ENCODE measurements at places on chromosomes 3 and 15.

- no peak for DNase-seq
Measured at GRCh38 chr3:73680391-73681095, 55.8 kb upstream of the PDZRN3 start.

- DNase-seq, result peak; percentile 99
Measured at GRCh38 chr3:67647390-67647878, 7.0 kb downstream of the SUCLG2 start.

DNA sequence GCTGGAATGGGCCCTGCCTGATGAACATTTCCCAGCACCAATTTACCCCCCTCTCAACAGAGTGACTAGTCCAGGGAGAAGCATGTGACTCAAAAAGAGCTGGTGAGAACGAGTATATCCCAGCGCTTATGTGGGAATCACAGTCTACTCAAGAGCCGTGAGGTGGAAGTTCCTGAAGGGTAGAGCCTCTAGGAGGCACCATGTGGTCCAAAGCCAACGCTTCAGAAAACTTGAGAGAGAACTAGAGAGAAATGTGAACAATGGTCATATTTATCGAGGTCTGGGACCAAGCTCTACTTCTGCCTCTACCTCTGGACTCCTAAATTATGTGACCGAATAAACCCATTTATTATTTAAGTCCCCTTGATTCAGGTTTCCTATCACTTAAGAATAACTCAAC lies 111.0 kb upstream of the RAP2B start:
- no peak for DNase-seq

- DNase-seq, result no peak
Measured at GRCh38 chr3:8658306-8659212, 14.0 kb upstream of the SSUH2 start.

DNA sequence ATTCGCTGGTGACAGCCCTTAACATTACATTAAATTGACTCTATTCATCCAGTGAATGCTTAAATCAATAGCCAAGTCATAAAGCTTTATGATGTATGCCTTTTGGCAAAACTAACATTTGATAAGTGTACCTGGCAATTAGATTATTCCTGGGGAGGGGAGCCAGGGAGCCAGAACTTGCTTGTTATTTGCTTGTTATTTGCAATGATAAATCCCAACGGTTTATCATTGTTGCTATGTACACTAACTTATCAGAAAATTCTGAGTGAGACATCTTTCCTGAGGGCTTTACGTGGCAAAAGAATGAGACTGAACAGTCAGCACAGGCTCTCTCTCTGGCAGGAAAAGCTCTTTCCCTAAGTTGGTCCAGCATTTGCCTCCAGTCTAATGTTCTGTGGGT lies 35.8 kb upstream of the FBN1 start:
- peak; percentile 88 for DNase-seq

- no peak for DNase-seq
Measured at GRCh38 chr3:88509582-88509981, 359.8 kb downstream of the C3orf38 start.

- DNase-seq, result peak; percentile 86
Measured at GRCh38 chr3:15805756-15806266, 8.0 kb upstream of the ANKRD28 start.

- no peak for DNase-seq
Measured at GRCh38 chr3:3356846-3357245, 177.4 kb upstream of the CRBN start.

DNA sequence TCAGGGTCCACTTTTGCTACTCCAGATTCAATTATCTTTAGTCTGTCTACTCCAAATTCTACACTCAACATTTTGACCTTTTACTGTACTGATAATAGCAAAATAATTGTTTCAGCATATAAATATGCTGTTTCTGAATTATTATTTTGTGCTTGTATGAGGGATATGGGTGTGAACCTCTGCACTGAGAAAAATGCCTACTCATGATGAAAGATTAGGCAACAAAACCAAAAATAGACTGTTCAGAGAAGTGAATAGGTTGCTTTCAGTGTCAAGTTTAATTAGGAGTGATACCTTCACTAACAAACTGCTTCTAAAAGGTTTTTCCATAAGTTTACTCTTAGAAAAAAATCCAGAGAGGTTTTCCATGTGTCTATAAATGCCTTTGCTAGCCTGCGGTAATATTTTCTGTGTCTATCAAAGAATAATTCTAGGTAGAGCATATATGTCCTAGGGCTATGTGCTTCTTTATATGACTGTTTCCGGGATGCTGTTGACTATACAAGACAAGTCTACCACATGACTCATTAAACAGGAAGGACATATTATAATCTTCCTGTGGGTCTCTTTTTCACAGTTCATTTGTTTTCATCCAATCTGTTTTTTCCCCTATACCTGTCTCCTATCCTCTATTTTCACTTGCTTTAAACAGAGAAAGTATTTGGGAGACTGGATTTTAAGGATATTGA lies 218.5 kb upstream of the TTC14 start:
- DNase-seq, result peak; percentile 19

DNA sequence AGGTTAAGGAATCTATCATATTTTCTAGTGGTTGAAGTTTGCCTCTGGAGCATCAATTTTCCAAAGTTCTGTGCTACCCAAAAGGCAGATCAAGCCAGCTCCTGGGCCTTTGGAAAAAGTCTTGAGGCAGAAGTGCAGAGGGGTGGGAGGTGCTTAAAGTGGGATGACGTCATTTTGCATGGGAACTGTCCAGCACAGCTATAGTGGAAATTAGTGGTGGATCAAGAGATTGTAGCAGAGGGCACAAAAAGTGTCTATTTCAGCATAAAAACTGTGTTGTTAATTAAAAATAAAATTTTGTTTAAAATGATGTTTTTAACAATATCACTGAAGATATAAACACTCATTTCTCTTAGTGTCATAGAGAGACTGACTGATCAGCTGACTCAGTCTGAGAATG lies 221.9 kb downstream of the LRRN1 start:
- DNase-seq, result no peak

DNA sequence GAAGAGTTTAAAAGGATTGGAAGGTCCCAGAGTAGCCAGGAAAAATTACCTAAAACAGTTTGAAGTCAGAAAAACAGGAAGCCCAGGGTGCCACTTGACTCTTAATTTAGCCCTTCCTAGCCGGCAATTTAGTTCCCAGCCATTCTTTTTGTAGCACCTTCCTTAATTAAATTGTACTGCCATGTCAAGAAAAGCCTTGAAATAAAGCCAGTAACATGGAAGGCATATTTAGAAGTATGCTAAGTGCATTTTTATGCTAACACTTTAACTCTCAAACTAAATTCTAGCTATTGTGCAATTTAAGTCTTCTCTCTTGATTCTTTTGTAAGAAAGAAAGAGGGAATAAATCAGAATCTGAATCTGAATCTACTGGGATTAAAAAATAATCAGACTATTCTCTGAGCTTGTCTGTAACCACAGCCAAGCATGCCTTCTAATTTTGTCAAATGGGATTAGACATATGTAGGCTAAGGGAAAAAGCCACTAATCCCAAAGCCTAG lies 43.2 kb downstream of the MAP3K13 start:
- no peak for DNase-seq

- peak; percentile 91 for DNase-seq
Measured at GRCh38 chr15:64430000-64430735, 30.2 kb upstream of the ZNF609 start.

All from GM23248 (cell line).